Activated CD4-positive, alpha-beta T cell treated with anti-CD3 and anti-CD28 coated beads for 1 hour (primary cell): ENCODE measurements at places on chromosomes 3 and 15.
A peak's percentile ranks its signal among the peaks of the same experiment; 100 is the strongest.

DNA sequence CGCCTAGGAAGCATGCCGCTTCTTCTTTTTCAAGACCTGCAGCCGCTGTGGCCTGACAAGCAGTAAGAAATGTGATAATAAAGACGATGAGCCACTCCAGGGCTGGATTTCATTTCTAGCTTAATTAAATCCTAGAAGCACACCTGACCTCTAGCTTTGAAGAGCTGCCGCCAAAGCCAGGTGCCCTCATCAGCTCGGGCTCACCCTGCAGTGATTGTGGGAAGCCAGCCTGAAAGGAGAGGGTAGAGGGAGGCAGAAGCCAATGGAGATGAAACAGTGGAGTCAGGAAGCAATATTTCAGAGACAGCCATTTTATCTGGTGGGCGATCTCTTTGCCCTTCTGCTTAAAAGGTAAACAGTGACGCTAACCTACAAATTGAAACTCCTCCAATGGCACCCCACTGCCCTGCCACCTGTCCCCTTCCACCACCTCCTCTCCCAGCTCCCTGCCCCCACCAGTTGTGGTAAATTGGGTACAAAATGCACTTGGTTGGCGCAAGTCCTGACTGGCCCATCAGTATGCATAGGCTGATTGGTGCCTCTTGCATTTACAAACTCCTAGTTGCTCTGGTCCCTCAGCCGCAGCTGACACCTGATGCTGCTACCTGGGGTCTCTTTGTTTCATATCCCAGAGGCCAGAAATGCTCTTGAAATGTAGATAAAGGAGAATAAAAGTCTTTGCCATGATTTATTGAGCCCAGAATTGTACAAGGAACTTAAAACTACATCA lies 385.3 kb downstream of the PDCD6IP start:
- no peak for DNase-seq

DNA sequence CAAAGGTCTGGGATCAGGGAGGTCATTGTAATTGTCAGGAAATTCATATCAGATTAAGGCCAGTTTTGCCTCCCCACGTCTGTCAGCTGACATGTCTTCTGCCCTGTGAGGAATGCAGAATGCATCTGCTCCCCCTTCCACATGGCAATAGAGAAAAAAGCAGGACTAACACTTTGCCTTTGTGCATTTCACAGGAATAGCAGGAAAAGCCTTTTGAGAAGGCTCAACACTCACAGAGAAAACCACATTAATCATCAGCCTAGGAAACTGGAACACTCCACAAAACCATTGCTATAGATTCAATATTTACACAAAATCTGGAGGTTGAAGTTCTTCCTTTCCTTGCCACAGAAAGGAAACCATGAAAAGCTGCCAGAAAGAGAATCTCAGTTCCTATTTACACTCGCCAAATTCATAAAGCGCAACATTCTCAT lies 165.2 kb upstream of the HES1 start:
- no peak for DNase-seq

- DNase-seq, result no peak
These were observed 22.2 kb upstream of the GRIP2 start for GRCh38 chr3:14562121-14562890.

DNA sequence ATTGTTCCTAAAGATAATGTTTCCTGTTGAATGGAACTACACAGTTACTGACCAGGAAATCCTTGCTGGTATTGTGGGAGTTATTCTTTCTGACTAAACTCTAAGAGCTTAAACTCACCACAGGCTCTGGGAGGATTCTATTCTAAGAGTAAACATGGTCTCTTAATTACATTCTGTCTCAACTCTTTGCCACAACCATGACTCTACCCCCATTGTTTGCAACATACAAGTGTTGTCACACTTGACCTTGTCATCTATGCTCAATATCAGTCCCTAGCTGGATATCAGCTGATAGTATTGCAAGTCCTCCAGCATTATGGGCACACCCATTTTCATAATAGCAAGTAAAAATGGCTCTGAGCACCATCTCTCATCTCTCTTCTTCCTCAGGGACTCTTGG lies 29.6 kb upstream of the SECISBP2L start:
- DNase-seq, result no peak

DNA sequence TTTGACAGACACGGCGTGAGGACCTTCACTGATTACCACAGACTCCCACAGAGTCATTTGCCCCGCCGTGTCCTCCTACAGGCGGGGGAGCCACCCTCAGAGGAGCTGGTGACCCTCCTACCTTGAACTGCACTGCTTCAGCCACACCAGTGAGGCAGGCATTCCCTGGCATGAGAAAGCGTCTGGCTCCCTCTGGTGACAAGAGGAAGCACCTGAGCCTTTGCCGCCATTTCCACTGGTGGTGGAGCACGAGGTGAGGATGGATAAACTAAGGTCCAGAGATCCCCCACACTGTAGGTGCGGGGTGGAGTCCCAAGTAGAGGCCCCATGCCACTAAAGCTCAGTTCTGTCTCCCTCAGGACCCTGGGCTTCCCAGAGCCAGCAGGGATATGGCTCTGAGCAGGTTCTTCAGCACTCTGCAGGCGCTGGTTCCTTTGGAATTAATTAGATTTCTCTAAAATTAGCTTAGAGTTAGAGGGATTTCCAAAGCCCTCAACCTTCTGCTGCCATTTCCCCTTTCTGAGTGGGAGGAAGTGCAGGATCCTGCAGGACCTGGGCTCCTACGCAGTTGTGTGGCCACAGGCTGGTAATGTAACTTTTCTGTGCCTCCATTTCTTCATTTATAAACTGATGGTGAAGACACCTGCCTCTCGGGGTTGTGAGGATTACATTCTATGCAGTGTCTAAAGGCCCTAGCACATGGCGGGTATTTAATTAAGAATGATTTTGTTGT lies 224.0 kb downstream of the SLCO3A1 start:
- DNase-seq, result peak; percentile 45

DNA sequence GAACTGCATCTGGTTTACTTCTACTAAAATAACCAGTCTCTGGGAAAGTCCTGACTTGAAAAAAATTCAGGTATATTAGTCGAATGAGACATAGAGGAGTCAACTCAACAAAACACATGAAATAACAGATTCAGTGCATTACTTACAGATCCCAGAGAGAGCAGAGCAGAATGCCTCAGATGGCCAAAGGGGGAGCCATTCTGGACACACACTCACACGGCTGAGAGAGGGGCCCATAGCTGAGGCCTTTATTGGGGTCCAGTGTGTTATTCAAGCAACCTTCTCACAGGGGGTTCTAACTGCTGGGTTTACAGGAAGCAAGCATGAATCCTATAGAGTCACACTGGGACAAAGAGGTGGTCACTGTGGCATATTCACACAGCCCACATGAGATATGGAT lies 135.1 kb upstream of the SNRPN start:
- no peak for DNase-seq

DNA sequence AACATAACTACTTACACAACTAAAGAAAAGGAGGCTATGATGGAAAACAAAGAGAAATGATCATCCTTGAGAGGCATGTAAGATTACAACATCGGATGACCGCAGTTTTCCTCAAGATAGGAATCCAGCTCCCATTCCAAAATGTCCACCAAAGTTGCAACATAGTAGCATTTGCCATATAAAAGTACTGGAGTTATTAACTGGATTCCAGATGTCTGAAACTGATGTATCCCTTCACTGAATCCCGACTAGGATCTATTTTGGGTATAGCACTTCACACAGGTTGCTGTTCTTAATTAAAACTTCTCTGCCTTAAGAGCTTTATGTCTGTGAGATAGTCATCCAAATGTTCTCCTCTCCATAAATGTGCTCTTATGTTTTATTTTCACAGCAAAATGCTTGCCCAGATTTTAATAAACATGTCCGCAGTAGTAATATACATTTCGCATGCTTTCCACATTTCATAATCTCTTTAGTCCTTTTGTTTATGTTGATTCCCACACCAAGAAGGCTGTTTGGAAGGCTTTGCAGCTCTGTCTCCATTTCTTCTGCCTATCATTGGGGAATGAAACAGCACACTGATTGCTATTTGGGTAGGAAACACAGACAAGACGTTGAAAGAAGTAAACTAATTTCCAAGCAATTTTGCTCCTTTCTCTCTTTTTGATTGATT lies 716.5 kb upstream of the CFAP20DC start:
- no peak for DNase-seq

DNA sequence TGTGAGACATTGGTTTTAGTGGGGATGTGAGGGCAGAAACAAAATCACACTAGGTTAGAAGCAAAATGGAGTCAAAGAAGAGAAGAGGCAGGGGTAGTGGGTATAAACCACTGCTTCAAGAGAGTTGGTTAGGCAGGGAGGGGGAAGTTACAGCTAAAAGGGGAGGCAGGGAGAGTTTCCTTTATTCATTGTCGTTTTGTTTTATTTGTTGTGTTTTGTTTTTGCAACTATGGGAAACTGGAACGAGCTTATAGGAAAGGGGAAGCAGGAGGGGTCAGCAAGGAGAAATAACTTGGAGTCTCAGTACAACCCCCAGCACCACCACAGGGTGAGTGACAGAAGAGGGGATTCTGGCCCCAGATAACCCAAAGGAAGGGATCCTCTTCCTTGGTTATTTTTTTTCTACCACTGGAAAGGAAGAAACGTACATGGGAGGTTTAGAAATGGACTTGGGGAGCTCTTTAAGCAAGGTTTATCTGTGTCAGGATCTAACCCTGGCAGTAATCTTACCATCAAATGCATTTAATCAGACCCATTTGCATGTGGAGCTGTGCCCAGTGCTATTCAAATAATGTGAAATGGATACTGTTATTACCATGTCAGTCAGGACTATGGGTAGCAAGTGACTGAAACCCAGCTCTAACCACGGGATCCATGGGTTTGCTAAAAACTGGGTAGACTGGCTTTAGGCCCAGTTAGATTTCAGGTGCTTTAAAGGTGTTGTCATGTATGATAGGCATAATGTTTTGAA lies 68.7 kb downstream of the CCNL1 start:
- DNase-seq, result no peak

DNA sequence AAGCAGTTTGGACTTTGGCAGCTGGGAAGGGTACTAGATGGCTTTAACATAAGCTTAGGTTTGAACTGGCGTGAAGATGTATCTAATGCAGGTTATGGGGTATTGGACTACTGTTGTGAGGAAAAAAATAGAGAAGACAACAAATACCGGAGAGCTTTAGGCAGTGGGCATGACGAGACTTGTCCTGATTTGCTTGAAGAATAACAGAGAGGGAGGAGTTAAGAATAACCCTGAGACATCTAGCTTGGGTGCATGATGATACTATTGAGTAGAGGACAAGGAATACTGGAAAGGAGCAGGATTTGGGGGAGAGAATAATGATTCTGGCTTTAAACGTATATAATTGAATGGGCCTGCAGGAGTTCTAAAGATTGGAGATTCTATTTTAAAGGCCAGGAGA lies 249.5 kb upstream of the AZI2 start:
- DNase-seq, result no peak

DNA sequence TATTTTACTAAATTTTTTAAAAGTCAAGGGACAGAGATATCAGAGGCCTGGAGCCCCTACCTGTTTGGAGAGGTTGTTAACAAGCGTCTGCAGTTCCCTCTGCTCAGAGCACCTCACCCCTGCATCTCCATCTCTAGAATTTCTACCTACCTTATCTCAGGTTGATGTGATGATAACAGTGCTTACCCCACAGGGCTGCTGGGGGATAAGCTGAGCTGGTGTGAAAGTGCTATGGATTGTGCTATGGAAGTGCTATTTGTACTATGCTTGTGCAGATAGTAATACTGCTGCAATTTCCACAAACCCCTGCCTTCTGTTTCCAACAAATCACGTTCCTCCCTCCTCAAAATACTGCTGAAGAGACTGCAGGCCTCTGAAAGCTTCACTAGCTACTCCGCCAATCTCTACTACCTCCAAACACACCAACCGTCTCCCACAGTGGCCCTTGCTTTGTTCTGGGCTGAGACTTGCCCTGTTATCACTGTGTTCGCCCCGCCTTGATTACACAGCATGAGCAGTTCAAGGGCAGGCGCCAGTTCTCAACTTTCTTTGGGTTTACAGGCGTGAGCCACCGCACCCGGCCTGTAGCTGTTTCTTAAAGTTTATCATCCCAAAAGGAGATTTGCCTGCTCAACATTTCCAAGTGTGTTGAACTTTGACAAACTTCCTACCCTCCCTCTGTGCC lies 28.4 kb upstream of the PARL start:
- DNase-seq, result no peak

DNA sequence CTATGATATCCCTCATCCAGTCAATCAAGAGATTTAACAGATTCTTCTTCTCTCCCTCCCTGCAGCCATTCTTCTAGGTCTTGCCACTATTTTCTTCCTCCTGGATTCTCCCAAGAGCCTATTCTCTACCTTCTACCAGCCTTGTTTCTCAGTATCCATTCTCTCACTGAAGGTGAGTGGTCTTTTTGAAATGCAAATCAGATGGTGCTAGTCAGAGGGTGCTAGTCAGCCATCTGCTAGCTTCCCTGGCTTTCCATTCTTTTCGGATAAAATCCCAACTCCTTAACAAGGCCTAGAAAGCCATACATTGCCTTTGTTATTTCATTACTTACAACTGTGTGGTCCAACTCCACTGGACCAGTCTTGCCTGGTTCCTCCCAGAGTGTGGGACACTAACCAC lies 734.3 kb upstream of the CFAP20DC start:
- no peak for DNase-seq

DNA sequence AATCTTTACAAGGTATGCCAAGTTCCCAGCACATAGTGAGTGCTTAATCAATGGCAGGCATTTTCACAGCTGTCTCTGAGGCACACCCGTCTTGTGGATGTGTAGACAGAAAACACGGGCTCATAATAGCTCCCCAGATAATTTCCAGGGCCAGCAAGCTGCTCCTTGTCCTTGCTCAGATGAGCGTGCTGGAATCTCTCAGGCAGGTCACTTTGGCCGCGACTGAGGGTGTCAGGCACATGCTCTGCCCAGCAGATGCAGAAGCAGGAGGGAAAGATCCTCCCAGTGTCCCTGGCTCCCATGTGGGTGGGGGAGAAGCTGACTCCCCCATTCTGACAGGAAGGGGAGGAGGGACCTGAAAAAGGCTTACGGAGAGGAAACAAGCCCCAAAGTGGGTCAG lies 35.6 kb upstream of the SLC6A1 start:
- no peak for DNase-seq

DNA sequence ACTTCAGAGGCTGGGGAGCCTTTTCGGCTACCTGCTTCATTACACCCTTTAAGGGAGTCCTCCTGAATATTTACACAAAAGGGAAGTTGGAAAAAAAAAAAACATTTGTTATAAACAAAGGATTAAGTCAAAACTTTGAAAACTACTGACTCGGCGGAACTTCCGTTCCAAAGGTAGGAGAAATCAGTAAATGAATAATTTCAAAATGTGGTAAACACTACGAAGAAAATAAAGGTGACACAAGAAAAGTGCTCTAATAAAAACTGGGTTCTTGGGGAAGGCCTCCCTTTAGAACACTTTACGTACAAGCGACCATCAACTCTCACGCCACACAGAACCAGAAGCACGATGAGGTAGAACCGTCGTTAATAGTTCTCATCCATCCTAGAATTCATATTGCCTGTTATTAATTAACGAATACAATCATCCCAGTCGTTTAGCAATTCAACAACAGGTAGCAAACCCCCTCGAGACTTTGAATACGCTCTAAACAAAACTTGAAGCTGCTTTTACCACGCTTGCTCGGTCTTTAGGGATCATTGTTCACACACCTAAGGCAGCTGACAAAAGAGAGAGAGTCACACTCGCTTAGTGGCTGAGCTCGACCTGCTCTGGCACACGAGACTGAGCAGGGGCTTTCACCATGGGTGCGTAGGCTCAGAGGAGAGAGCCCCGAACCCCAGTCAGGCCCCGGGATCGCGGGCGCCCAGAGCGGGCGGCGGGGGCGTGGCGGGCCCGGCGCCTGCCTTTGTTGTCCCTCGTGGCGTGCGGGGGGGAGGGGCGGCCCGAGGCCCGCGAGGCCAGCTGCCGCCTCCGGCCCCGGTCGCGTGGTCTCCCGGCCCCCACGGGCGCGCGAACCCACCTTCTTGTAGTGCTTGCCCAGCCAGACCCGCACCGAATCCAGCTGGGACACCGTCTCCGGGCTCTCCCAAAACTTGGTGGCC lies 680 bp downstream of the SMARCC1 start:
- peak; percentile 50 for DNase-seq
